ENCODE measurements at places on chromosomes 7 and 10.

DNA sequence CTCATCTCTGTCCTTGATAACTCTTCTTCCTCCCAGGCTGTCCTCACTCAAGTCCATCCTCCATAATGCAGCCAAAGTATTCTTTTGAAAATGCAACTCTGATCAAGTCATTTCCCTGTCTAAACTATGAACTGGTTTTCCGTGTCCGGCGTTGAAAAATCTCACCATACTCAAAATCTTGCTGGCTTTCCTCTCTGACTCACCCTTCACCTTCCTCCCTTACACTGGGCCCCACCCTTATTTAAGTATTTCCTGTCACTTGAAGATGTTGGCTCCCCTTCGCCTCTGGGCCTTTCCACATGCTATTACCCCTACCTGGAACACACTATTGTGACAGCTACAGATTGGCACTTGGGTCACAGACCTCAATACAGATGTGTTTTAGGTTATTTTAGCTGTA lies 515.6 kb downstream of the INHBA start:
- DNase-seq = no peak

DNA sequence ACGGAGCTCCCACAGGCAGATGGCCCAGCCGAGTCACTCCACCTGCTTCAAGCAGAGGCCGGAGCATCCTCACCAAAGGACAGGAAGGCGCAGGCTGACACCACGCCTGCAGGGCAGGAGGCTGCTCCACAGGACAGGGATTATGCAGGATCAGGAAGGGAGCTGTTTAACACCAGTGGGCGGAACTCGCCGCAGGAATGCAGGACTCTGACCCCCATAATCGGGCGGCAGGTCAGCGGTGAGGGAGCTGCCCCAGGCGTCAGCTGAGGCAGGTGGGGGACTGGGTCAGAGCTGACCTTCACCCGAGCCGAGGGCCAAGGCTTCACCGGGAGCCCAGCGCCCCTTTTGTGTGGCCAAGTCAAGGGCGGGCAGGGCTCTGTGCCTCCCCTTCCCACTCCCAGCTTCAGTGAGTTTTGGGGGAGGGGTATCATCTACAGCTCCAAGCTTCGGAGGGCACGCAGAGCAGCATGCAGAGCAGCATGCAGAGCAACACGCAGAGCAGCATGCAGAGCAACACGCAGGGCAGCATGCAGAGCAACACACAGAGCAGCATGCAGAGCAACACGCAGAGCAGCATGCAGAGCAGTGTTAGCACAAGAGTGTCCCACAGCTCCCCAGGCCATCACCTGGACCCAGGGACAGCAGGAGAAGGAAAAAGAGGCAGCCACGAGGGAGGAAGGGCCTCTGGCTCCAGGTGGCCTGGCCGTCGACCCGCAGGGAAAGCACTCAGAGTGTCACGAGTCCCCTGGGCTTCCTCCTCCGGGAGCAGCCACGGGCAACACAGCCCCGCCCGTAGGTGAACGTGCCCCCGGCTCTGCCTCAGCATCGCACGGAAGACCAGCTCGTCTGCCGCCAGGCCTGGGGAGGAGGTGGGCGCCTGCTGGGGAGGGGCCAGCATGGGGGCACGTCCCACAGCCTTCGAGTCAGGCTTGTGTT lies 151.7 kb upstream of the PPP2R2D start:
- no peak for DNase-seq

- DNase-seq = no peak
These were observed 145.7 kb downstream of the C10orf105 start for GRCh38 chr10:71573562-71574518.

DNA sequence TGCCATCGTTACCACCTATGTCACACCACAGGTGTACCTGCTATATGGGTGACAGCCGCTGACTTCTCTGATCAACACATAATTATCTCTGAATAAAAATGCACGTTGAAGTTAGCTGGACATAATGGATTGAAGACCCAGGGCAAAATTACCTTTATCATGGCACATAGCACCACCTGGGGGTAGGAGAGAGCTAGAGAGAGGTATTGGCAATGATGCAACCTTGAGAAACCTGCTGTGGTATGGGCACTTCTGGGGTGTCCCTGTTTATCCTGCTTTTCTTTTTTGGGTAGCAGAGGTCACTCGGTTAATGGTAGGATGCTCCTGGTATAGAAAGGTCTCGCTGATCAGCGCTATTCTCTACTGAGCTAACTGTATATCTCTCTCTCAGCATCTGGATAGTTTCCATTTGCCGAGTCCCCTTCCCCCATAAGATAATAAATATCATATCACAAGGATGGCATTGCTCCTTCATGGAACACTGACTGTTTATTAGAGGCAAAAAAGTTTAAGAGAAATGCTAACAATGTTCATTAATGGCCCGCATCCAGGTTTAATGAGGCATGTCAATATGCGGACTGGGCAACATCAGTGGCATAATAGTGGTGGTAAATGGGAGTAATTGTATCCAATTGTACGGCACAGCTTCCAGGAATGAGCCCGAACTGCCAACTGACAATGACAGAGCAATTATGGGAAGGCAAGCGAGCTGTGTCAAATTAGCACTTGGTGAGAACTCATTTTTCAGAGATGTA lies 323.1 kb downstream of the TFEC start:
- DNase-seq = peak; percentile 1

GRCh38 chr10:102603946-102604345 lies 40.3 kb upstream of the TRIM8 start:
- no peak for DNase-seq

DNA sequence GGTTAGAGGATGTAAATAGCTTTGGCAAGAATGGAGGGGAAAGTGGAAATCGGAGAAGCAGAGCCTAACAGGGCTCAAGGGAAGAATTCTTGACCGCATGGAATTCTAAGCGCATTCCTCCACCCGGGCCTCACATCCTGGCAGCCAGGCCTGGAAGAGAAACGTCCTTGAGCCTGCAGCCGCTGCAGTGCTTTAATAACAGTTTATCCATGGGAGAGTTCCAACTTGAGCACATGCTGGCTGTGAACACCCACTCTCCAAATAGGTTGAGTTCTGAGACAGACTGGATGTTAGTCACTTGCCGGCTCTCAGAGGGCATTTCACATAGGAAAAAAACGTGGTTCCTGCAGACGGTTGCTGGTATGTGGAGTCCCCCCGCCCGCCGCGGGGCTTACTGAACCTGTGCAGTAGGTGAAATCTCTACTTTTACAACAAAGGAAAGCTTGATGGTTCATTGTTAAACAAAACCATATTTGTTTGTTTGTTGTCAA lies 61.4 kb upstream of the STEAP1B start:
- no peak for DNase-seq

- peak; percentile 32 for DNase-seq
These were observed 371.0 kb downstream of the DPP6 start for GRCh38 chr7:154423231-154423630.

DNA sequence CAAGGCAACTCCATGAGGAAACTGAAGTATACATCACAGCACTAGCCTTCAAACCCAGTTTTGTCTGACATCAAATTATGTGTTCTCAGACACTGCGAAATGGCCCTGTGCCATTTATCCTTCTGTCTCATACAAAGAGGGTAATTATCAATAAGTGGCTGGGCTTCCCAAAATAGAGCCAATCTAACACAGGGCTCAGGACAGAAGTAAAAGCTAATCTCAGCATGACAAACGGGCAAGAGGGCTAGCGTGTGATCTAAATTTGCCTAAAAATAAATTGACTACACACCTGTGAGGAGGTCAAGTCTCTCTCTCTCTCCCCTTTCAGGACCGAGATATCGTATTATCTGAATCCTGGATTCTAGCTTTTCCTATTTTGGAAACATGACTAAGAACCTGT lies 67.2 kb downstream of the DGKB start:
- no peak for DNase-seq

DNA sequence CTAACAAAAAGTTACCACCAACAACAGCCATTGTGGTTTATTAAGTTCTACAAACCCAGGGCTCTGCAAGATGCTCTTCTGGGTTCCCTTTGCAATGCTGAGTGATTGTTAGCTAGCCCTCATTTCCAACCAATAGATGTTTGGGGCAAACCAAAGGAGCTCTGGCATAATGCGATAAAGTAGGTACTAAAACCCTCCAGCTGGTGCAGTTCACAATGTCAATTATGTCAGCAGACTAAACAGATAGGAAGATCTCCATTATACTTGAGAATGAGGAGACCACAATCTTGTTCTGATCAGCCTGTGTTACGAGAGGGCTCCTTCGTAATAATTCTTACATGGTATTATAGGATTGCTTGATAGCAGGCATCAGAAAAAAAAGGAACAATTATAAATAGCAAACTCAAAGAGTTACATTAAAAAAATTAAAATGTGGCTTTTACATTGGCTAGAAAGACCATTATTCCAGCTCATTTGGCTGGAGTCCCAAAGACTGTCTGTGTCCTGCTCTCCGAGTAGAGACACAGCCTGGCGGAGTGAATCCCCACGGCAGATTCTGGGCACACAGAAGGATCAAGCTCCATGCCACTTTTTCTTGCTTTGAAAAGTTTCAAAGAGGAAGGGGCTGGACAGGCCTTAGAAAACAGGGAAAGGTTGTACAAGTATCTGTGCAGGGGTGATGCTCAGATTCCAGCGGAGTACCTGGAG lies 93.8 kb downstream of the ZRANB1 start:
- DNase-seq = no peak

- DNase-seq = no peak
These were observed 6.1 kb downstream of the TRRAP start for GRCh38 chr7:98884416-98884815.

- DNase-seq = no peak
These were observed 665.9 kb upstream of the PCDH15 start for GRCh38 chr10:55466806-55467504.

DNA sequence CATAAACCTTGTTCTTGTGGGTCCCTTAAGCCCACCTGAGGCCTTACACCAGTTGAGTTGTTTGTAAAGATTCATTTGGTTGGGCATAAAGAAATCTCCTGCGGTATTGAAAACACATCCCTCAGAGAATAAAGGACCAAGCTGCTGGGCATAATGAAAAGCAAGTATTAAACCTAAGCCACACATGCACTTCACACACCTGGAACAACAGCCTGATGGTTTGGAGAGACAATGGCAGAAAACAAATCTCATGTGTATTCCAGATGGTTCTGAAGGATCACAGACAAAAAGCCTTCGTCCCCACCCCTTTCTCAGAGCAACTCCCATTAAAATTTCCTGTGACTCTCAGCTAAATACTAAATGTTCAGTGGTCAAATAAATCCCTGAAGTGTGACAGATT lies 44.2 kb downstream of the FEZF1 start:
- no peak for DNase-seq

DNA sequence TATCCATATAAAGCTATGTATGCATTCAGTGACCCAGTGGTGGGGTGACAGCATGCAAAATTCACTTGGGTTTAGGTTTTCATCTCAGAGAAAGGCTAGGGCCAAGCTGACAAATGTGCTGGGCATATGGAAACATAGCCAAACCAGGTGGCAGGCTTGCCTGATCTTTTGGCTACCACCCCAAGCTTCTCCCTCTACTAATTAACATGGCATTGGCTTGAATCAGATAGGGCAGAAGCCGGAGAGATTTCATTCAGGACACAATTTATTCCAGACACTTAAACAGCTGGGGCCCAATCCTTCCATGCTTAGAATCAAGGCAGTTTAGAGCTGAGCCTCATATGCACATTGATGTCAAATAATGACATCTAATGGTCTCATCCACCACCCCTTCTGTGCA lies 95.5 kb upstream of the AGK start:
- no peak for DNase-seq

DNA sequence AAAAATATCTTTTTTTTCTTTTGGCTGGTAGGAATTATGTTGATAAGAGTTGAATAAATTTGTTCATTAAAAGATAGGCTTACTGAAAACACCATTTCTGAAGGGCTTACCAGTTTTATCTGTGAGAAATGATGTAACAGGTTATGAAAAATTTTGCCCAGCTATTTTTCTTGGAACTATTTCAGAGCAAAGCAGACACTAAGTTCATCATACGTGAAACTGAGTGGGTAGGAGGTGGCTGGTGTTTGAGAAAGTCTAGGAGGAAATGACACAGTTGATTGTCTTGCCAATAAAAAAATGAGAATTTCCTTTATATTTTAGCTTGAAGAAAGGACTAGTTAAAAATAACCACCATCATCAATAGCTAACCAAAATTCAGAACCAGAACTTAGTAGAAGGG lies 6.2 kb upstream of the MRC1 start:
- no peak for DNase-seq

GRCh38 chr7:129739427-129739826 lies 127.9 kb downstream of the NRF1 start:
- DNase-seq = no peak

DNA sequence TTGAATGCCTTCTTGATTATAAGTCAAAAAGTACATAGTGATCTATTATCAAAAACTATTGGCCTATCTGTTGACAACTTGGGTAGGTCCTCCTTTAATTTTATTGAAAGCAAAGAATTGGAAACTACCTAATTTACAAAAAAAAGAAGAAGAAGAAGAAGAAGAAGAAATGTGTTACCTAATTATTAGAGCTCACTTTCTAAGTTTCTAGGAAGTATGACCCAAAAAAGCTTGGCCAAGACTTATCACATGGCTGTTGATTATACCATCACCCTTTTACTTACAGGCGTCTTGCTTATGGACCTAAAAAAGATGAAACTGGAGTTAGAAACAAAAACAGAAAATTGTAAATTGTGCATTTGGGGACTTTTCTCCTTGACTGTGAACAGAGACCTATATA lies 81.8 kb upstream of the PIK3CG start:
- no peak for DNase-seq

DNA sequence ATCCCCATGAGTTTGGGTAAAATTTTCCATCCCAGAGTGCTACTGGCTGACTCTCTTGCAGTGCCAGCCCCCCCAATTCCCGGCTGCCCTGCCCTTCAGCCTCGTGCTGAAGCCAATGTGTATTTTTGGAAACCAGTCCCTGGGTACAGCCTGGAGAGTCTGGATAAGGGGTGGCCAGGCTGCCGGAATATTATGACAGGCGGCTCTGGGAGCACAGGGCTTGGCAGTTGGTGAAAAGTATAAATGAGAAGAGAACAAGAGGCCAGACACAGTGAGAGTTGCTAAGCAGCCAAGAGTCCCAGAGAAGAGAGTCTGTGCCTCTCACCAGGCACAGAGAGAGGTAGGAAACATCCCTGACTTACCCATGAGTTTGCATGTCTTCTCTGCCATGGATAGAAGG lies 53.6 kb downstream of the TMEM130 start:
- DNase-seq = no peak

- DNase-seq = no peak
These were observed 161.3 kb upstream of the AUTS2 start for GRCh38 chr7:69436946-69437345.

DNA sequence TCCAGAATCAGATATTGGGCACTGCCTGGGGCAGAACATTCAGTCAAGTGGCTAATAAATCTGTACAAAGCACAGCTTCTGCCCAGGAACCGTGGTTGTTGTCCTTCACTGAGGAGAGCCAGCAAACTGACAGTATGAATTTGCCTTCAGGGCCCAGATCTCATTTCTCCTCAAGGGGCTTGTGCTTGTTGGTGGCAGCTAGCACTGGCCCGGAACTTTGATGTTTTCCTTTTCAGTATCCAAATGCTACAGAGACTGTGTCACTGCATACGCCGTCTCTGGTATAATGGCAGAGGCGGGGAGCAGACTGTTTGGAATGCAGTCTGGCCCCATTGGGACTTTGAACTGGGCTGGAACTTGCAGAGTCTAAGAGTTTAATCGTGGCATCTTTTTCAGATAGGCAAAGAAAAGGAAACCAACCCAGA lies 30.4 kb upstream of the ADD3 start:
- no peak for DNase-seq
